Peyer's patch (tissue), 4 donors: ENCODE measurements at places on chromosomes 5 and 9.
A peak's percentile ranks its signal among the peaks of the same experiment; 100 is the strongest.

- no peak for DNase-seq
Measured at GRCh38 chr9:73231203-73231602, 79.5 kb downstream of the ANXA1 start.

DNA sequence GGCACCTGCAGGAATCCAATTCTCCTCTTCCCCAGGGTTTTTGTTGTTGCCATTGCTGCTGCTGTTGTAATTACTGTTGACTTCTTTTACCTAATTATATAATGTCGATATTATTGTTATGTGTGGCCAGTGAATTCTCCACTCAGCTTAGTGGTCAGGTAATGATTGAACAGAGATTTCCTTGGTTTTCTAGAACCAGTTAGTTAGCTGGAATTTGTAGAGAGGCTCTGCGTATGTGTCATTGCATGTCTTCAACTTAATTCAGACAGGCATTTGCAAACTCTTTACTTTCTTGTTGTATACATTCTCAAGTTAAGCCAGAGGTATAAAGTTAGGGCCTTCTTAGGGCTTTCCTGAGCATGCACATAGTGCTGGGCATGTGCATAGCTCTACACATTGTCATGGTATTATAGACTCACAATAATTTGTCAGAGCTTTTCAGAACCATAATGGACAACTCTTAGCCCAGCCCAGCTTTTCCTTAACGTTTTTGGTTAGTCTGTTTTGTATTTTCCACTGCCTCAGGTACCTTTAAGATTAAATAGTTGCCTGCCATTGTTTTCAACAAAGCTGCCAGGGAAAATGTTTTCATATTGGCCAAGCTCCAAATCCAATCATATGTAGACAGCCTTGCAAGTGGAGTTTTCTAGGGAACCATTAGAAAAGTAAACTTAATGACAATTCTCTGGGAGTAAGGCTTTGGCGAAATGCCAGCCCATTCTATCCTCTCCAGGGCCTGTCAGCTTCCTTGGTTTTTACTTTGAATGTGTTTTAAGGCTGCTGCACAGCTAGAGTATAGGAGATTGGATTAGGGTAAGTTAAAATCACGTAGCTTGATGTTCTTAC, 68.1 kb downstream of the UBE2R2 start:
- DNase-seq = no peak

GRCh38 chr9:95286151-95286550, 31.4 kb downstream of the FANCC start:
- DNase-seq = no peak

- no peak for DNase-seq
Measured at GRCh38 chr9:38106488-38106887, 37.5 kb upstream of the SHB start.

DNA sequence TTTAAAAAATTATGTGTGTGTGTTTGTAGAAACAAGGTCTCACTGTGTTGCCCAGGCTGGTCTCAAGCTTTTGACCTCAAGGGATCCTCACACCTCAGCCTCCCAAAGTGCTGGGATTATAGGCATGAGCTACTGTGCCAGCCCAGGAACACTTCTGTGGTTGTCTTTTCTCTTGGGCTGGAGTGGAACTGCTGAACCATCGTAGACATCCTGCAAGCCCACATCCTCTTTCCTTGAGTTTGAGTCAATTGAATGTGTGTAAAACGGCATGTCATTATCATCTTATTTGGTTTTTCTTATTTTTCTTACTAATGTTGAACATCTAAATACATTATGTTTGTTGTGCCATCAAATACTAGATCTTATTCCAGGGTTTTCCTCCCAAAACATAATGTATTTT, 40.0 kb downstream of the EHMT1 start:
- no peak for DNase-seq

- DNase-seq = no peak
Measured at GRCh38 chr5:88724201-88724600, 158.8 kb downstream of the MEF2C start.

- no peak for DNase-seq
Measured at GRCh38 chr9:75440914-75441313, 352.6 kb downstream of the OSTF1 start.

- no peak for DNase-seq
Measured at GRCh38 chr9:113858282-113858681, 17.8 kb upstream of the ZNF618 start.

- DNase-seq = no peak
Measured at GRCh38 chr9:111405701-111406100, 75.7 kb upstream of the OR2K2 start.

- no peak for DNase-seq
Measured at GRCh38 chr5:174624733-174625522, 99.5 kb upstream of the MSX2 start.

- no peak for DNase-seq
Measured at GRCh38 chr5:95244479-95244878, 40.4 kb downstream of the MCTP1 start.

DNA sequence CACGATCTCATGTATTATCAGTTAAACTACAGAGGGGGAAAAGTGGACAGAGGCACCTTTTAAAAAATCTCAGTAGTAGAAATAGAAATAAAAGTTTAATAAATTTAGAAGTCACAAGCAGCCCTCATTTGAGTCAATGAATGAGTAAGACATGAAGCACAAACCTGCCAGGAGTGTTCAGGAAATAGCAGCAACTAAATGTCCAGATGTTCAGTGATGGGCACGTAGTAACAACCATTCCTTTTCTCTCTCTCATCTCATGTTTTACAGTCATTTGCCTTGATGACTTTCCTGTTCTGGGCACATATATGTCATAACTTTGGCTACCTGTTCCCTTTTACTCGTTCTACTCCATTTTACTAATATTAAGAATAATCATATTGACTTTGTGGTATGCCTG, 17.7 kb downstream of the ISOC1 start:
- DNase-seq = no peak

- peak; percentile 83 for DNase-seq
Measured at GRCh38 chr9:81686614-81687520, 2.5 kb downstream of the TLE1 start.

GRCh38 chr5:94240596-94240992, 377.8 kb downstream of the KIAA0825 start:
- no peak for DNase-seq

DNA sequence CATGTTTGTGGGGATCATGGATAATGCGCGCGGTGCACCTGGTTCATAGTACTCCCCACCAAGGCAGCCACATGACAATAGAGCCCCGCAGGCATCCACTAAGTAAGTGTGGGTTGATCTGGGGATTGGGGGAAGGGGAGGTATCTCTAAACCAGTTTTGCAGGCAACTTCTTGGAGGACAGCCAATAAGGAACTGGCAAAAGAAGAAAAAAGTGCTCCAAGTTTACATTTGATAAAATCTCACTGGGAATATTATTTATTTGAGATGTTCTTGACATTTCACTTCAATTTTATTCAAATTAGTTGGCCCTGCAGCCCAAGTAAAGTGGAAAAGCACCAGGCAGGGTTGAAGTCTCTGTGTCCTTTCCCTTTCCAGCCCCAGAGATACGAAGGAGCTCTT, 8.5 kb downstream of the FBP1 start:
- no peak for DNase-seq

GRCh38 chr5:54876976-54877375, 108.4 kb downstream of the ESM1 start:
- DNase-seq = no peak

- DNase-seq = no peak
Measured at GRCh38 chr9:69442486-69442885, 117.5 kb downstream of the ENTREP1 start.

- DNase-seq = no peak
Measured at GRCh38 chr5:114243972-114244317, 117.9 kb upstream of the KCNN2 start.

GRCh38 chr5:106408141-106408540, 1262.6 kb downstream of the EFNA5 start:
- DNase-seq = no peak

DNA sequence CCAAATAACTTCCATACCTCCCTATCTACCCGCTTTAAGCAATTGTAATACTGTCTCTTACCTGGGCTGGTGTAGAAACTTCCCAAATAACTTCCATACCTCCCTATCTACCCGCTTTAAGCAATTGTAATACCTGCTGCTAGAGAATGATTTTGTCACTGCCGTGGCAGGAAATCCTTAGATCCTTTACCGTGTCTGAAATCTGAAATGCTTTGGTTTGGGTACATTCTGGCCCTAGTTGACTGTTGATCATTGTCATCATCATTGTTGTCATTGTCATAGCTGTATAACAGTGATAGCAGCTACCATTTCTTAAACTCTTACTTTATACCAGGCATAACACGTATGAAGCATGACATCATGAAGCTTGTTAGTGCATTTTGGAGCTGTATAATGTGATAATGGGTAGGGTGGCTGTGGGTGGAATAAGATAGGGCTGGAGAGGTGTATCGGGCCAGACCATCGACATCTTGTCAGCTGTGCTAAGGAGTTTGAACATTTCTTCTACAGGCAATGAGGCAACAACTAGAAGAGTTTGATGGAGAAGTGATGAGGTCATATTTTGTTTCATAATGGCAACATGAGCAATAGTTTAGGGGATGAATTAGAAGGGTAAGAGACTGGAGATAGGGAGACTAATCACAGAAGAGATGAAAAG, 15.7 kb downstream of the PIP5K1B start:
- no peak for DNase-seq

- peak; percentile 73 for DNase-seq
Measured at GRCh38 chr9:133347515-133347984, 381 bp downstream of the MED22 start.

DNA sequence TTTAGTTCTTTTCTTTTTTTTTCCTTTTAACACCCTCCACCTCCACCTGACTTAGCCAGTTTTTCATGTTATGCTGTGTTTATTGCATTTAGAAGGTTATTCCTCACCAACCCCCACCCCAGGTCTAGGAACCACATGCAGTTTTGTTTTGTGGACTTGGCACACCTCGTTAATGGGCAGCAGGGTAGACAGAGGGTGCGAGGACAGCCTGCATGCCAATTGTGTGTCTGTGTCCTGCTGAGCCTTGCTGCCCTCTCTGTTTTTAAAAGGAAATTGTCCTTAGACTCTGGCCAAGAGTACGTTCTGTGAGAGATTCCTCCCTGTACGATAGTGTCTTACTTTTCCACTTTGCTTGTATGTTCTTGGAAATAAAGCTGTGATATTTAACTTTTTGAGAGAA, 13.9 kb downstream of the PIK3R1 start:
- DNase-seq = no peak

DNA sequence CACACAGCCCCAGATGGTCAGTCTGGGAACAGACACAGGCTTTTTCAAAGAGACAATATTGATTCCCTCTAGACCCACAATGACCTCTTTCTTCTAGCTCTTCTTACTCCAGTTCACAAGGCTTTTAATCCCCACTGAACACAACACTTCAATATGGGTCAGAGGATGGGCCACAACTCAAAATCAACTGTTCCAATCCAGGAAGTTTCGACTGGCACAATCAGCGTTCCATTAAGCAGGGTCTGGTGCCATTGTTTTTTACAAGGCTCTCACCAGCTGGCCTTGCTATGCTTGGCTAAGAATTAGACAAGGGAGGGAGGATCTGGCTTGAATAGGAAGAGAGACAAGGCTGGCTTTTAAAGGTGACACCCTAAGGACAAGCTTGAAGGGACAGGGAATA, 199.4 kb upstream of the SLC24A2 start:
- no peak for DNase-seq

DNA sequence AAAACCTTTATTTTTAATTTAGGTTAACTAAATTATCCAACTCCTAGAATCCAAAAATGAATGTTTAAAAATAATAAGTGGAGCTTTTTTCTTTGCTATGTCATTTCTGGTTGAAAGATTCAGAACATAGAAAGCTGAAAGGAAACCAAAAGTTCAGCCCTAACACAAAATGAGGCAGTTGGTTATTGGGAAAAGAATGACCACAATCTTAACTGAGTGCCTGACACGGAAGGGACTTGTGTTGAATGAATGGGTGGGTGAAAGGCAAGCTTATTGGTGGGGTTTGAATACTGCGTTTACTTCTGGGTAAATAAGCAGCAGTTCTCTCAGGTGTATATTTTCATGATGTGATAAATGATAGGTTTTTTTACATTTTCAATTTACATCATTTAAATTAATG, 243.5 kb downstream of the IRX1 start:
- no peak for DNase-seq

- DNase-seq = no peak
Measured at GRCh38 chr5:86175224-86175623, 442.5 kb upstream of the COX7C start.

- no peak for DNase-seq
Measured at GRCh38 chr9:130219661-130220096, 45.9 kb upstream of the HMCN2 start.
